ENCODE measurements at places on chromosomes 11 and 22.

- no peak for DNase-seq
Measured at GRCh38 chr11:76218449-76219178, 12.3 kb upstream of the WNT11 start.

- peak; percentile 79 for DNase-seq
Measured at GRCh38 chr11:363948-364761, 5.1 kb upstream of the B4GALNT4 start.

GRCh38 chr11:64448599-64449380 is 89.8 kb downstream of the RPS6KA4 start:
- peak; percentile 75 for DNase-seq

GRCh38 chr11:109071712-109072524 is 350.1 kb upstream of the C11orf87 start:
- DNase-seq: peak; percentile 63

DNA sequence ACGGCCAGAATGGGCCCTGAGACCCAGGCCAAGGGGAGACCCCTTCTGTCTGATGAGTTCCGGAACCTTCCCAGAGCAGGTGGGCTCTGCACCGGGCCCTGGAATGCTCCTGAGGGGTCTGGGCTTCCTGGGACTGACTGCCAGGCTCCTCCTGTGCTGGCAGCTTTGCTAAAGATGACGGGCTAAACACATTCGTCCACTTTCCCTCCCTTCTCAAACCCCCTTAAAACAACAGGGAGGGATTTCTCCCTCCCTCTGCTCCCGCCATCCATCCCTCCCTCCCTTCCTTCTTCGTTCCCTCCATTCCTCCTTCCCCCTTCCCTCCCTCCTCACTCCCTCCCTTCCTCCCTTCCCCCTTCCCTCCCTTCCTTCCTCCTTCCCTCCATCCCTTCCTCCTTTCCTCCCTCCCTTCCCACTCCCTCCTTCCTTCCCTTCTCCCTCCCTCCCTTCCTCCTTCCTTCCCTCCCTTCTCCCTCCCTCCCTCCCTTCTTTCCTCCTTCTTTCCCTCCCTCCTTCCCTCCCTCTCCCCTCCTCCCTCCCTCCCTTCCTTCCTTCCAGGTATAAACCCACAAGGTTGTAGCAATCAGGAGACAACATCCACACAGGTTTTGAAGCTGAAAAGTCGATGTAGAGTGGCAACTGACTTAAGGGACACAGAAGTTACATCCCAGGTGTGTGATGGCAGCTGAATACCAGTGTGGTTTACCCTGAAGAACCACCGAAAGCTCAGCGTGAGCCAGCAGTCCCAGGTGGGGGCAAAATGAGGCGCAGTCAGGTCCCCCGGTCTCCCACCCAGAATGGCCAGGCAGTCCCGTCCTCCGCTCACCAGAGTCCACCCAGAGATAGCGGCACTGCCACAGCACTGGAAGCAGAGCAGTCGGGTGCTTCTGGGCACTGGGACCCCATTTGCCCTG is 18.8 kb upstream of the MGAT3 start:
- no peak for DNase-seq

GRCh38 chr11:5596607-5597201 is at the start of gene TRIM6:
Gene TRIM6, plus strand, starts transcription at chr11:5596637. Its CDS starts 261 bp downstream, at chr11:5596898.
- DNase-seq: peak; percentile 81

DNA sequence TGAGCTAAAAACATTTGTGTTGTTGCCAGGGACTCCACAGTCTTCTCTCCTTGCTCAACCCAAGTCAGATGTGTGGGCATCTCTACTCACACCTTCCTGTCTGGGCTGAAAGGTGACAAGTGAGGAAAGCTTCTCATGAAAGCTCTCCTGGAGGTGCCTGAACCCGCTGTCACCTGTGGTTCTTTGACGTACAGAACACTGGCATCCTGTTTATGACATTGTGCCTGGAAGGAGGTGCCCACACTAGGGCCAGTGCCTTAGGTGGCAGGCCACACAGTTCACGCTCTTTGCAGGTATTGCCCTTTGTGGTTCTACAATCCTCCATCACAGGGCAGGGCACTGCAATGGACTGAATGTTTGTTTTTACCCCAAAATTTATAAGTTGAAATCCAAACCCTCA is 108.5 kb downstream of the CD44 start:
- no peak for DNase-seq

GRCh38 chr11:115488945-115489344 is 15.3 kb downstream of the CADM1 start:
- DNase-seq: peak; percentile 94

GRCh38 chr22:17890245-17890671 is 116.0 kb upstream of the BID start:
- DNase-seq: peak; percentile 65

DNA sequence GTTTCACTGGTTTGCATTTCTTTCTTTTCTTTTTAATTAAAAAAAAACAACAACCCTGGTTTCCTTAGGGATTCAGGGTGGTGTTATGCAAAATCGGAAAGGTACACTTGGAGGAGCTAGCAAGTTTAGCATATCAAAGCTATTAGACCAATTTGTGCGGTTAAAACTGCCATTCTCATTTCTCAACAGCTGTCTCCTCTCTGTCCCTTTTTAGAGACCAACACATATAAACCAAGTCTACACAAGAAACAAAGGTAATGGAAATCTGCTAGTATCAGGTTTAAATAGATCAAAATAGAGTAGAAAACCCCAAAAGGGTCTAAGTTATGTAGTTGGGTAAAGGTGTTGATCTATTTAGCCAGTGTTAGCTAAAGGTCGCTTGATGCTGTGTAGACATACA is 1.7 kb upstream of the SESN3 start:
- DNase-seq: no peak

GRCh38 chr11:87043894-87044293 is 6.2 kb downstream of the TMEM135 start:
- DNase-seq: no peak

DNA sequence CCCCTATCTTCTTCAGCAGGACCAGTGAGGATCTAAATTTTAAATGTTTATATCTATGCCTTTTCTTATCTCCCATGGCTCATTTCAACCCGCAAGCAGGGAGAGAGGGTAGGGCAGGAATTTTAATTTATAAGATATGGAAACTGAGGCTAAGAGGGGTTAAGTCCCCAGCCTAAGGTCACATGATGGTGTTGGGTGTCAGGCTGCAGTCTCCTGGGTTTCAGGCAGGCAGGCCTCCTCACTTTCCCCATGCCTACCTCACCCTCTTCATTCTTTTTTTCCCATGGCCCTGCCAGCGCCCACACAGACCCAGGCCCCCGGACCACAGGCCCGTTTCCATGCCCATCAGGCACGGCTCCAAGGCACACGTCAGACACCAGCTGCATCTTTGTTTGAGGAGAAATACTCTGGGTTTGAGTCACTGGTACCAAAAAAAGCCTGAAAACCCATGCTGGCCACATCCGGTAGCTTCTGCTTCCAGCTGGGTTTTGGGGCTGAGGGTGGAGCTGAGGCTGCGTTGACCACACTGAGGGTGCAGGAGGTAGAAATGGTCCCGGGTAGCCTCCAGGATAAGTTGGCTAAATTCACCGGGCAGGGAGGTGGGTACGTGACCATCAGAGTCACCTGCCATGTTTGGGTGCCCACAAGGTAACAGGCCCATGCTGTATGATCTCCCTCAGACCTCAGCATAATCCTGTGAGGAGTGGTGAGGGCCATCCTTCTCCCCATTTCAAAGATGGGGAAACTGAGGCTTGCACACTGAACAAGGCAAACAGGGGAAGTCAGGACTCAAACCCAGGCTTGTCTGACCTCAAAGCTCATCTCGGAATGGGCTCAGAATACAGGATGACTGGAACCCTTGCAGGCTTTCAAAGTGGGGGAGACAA is 7.5 kb downstream of the CRYBB1 start:
- DNase-seq: peak; percentile 94

GRCh38 chr11:35330931-35331330 is 88.4 kb downstream of the SLC1A2 start:
- no peak for DNase-seq

DNA sequence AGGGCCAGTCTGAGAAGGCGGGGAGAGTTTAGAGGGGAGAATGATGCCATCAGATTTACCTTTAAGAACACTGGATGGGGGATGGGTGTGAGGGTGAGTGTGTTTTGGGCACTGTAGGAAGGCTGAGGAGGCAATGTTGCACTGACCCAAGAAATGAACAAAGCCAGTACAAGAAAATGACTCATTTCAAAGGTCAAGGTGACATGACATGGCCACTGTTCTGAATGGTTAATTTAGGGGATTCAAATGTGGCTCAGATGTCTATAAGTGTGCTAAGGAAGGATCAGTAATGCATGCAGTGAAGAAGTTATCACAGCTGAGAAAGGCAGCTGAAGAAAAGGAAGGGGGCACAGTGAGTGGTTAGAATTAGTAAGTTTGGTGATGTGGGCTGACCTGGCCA is 129.9 kb downstream of the PGR start:
- DNase-seq: peak; percentile 13

GRCh38 chr11:118322721-118323120 is 18.2 kb downstream of the CD3E start:
- no peak for DNase-seq

DNA sequence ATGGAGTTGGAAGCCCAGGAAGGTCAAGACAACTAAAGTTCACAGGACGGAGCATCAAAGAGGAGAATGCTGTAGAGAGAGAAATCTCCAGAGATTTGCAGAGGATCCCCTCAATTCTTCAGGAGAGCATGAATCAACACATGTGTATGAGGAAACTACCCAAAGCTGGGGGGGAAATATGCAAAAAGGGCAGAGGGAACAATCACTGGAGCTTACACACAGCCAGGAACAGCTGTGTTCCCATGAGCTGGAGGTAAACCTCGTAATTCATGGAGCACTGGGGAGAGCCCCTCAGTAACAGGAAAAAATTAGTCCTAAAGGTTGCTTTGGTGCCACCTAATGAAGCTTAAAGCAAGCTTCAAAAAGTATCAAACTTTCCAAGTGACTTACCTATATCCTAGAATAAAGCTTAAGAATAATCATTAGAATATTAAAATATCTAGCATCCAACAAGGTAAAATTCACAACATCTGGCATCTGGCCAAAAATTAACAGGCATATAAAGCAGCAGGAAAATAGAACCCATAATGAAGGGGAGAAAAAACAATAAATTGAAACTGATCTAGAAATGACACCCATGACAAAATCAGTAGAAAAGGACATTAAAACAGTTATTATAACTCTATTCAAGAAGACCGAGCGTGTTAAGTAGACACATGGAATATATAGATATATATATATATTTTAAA is 134.2 kb downstream of the STK33 start:
- DNase-seq: no peak
